ENCODE measurements at places on chromosomes 2 and 18.

DNA sequence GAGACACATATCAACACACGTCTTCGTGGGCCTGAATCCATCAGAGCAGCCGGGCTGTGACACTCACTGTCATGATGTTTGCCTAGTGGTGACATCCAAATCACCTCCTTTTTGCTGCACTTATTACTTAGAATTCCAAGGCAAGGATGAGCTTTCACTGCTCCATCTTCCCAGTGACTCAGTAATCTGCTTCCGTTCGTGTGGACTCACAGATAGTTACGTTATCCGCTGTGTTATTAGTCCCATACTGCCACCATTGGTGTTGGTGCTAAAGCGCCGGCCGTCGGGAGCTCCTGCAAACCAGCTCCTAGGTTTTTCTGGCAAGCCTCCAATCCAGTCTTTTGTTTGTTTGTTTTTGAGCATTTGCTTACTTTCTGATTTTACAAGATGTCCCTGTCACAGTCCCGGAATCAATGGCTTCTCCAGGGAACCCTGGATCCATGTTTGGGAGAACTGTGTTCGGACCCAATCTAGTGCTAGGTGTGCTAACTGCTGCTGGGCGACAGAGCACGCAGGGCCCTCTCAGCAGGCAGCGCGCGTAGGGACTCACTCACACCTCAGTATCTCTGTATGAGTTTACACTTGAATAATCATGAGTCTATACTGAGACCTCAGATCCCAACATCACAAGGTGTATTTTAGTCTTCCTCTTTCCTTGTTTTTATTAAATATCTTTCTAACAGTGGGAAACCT is 42.6 kb downstream of the HDAC4 start:
- no peak for DNase-seq

GRCh38 chr2:233815861-233816260 is 37.7 kb downstream of the MROH2A start:
- no peak for DNase-seq

GRCh38 chr2:88250404-88250803 is 80.3 kb downstream of the THNSL2 start:
- no peak for DNase-seq

DNA sequence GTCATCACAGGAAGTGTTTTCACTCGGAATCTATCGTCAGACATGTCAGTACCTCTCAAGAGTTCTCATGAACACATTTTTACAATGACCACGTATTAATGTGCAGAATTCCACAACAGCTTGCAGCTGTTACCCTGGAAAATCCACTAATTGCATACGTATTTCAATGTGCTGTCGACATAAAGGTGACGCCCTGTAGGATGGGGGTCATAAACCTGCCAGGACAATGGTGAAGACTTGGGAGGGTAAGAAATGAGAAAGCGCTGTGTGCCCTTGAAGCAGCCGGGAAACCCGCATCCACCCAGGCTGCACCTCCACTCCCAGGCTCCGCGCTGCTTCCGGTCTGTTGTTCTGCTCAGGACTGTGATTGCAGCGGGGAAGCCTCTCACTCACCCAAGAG is 14.0 kb downstream of the TMEM18 start:
- DNase-seq: no peak

GRCh38 chr18:10898417-10898974 is 250.9 kb downstream of the PIEZO2 start:
- no peak for DNase-seq

DNA sequence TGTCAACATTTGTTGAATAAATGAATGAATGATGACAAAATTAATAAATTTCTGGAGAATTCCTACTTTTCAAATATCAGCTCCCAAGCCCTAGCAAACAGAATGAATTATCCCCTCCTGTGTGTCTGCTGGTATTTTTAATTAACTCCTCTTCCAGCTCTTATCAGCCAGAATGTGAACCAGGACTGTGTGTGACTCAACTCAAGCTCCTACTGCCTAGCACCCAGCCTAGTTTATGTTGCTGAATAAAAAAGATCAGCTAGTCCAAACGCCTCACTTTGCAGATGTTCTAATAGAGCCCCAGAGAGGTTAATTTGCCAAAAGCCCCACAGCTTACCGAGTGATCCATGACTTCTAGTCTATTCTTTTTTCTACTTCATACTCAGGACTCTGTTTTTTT is 50.3 kb downstream of the RABL2A start:
- no peak for DNase-seq

DNA sequence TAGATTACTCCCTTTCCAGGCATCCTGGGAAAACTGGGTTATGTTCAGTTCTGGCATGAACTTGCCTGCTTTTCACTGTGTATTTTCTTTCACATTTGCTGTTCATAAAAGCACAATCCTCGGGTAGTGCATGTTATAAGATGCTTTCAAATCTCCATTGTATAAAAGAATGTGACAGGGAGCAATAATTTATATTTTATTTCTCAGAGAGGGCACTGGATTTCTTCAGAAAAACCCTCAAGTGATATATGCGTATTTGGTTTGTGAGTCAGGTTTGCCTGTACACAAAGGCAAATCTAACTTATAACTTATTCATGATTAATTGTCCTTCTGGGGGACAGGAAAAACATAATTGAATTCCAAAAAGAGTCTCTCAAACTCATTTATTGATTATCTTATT is 440.7 kb upstream of the MMADHC start:
- no peak for DNase-seq

- no peak for DNase-seq
These were observed 16.4 kb downstream of the STAT1 start for GRCh38 chr2:190997526-190998113.

DNA sequence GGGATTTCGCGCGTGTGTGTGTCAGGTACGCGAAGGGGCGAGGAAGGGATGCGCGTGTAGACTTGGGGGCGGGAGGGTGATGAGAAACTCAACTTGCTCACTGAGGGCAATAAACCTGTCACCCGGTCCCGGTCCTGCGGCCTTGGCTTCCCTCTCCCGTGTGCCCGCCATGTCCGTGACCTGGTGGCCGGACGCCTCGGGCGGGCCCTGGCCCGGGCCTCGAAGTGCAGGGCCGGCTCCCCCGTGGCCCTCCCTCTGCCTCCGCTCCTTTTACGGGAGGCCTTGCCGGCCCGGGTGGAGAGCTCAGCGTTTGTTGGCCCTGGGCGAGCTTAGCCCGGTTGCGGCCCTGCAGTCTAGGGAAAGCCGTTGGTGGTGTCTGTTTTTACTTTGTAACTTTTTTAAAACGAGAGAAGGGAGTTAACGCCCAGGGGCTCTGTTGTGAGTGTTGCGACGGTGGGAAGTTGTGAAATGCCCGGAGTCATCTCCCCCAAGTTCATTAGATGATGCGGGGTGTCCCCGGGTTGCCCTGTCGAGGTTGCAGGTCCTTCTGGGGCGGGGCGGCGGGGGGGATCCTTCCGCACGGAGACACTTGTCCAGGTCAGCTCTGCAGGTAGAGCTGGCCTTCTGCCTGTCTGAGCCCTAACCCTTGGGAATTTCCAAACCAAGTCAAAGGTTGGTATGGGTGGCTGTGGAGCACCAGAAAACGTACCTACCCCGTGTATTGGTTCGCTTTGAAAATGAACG is 883 bp downstream of the SMCHD1 start:
- peak; percentile 43 for DNase-seq

- DNase-seq: no peak
These were observed 84.4 kb downstream of the MEIS1 start for GRCh38 chr2:66519264-66519843.

- DNase-seq: no peak
These were observed 166.7 kb upstream of the ZNF521 start for GRCh38 chr18:25518716-25519053.

GRCh38 chr2:6793371-6793770 is 72.3 kb downstream of the CMPK2 start:
- DNase-seq: no peak

DNA sequence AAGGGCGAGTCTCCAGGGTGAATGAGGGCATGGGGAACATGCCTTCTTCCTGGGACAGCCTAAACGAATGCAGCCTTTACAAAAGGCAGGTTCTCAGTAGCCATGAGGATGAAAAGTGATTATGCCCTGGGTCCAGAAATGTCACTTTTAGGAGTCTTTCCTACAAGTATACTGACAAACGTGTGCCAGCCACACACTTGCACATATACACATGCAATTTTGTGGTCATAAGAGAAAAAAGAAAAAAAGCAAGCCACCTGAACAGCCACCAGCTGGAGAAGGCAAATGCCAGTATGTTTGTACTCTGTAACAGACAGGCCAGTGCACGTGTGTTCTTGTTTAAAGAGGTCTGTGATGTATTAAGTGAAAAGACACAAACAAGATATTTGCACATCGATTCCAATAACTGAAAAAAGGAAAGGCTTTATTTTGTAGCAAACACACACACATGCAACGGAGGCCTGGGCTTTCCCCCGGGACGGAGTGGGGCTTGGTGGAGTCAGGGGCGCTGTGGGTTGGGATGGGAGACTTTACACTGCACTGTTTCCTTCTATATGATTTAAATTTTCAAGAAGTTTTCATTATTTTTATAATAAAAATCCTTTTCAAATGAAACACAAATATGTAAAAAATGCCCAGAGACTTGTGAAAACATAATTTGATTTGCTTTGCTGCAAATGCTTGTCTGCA is 108.4 kb downstream of the FAM210A start:
- DNase-seq: no peak

- DNase-seq: peak; percentile 48
These were observed 7.6 kb upstream of the TNS1 start for GRCh38 chr2:218010140-218010983.

DNA sequence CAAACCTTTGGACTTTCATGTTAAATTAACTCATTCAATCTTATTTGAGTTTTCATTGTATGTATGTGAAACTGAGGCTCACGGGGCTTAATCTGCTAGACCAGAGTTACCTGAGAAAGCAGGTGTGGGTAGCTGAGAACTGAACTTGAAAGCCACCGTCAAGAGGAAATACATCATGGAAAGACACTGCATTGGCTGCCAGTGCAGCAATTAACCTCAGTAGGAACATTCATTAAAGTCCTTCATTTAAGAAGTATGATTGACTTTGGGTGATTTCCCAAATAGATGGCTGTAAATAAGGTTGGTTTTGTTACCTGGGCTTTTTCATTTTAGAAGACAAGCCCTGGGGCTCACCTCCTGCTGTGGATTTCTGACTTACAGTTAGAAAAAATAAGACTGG is 36.5 kb upstream of the MGAT5 start:
- DNase-seq: no peak

DNA sequence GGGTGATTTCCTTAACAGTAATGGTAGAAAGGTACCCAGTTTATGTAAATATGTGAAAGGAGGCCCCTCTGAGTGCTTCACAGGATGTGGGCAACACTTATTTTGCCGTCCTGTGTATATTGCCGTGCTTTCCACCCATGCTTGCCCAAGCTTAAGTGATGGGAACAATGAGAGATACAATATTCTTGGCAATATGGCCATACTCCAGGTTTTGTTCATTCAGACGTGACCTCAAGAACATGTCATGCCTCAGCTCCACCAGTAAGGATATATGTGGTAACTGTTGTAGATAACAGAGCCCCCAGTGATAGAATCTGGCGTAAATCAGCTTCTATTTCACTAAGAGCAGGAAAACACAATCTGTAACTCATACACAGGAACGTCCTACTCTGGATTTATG is 318.7 kb downstream of the PTPRM start:
- DNase-seq: no peak

DNA sequence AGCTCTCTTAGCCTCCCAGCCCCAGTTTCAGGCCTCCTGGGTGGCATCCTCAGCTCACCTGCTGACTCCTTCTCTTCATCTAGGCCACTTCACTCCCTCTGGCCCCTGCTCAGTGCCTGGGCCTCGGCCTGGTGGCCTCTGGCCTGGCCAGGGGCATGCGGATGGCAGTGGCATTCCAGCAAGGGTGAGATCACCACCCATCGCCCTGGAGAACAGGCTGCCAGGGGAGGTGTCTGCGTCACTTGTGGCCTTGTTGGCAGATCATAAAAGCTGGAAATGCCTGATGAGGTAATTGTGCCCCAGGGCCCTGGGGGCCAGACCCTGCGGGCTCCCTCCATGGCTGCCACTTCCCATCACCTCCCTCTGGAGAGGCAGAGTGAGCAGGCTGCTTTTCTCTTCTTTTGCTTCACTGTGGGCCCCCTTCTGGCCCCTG is 72.5 kb upstream of the SMAD2 start:
- DNase-seq: no peak

DNA sequence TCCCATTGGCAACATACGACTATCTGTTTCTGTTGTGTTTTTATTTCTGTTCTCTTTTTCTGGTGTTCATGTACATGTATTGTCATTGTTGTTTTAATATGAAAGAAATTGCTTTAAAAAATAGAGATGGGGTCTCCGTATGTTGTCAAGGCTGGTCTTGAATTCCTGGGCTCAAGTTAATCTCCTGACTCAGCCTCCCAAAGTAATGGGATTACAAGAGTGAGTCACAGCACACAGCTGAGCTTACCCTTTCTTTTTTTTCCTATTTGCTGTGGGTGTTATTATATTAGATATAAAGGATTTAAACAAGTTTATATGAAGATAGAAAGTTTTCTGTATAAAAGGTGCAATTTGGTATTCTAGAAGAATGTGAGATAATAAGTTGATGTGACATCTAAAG is 554.6 kb downstream of the DSC3 start:
- no peak for DNase-seq

- DNase-seq: no peak
These were observed 10.9 kb upstream of the ERBB4 start for GRCh38 chr2:212549463-212549862.

DNA sequence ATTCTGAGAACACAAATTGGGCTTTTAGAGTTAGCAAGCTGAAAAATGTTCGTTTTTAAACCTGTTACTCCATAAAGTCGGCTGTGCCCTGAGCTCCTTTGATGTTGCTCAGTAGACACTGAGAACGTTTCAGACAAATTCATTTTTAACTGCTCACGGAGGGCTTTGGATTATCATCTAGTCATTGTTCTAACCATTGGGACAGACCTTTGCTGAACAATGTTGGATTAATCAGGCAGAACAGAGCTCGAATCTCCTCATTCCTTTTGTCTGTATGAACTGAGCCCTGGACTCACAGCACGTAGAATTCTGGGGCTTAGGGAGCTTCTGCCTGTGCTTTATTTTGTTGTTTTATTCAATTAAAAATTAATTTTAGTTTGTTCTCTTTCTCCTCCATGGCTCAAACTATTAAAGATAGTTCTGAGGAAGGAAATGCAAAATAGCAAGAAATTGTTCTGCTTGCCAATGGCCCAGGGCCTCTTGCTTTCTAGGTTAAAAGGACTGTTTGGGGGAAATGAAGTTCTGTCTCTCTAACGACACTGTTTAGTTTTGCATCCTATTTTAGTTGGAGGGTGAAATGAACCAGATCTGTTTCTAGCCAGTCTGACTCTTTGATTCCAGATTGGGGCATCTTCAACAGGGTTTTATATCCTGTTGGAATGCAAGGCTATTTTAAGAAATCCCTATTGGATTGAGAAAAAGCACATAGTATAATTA is 114.7 kb upstream of the CXCR4 start:
- DNase-seq: no peak

- DNase-seq: no peak
These were observed 59.7 kb downstream of the CXCR4 start for GRCh38 chr2:136058262-136058661.

- no peak for DNase-seq
These were observed 75.8 kb downstream of the UGGT1 start for GRCh38 chr2:128166746-128167353.

GRCh38 chr2:148814860-148815419 is 60.1 kb upstream of the KIF5C start:
- no peak for DNase-seq

GRCh38 chr2:165499131-165499530 is 29.6 kb downstream of the CSRNP3 start:
- no peak for DNase-seq

- no peak for DNase-seq
These were observed 42.7 kb upstream of the MSH2 start for GRCh38 chr2:47360283-47360682.

GRCh38 chr18:49630246-49630699 is 68.4 kb downstream of the LIPG start:
- no peak for DNase-seq
